Breast epithelium (tissue), 4 donors: ENCODE measurements at places on chromosomes 5 and 9. TPM values are rescaled to one million over a fixed set of nuclear protein-coding genes. Genes with fewer than 3 reads are reported as not detected.

Gene WDR70
- 29.6 TPM for total RNA-seq

Gene CCDC171
- total RNA-seq, result 4.8 TPM

Gene BHMT
- 0.98 TPM for total RNA-seq

Gene FBN2
- 7.5 TPM for total RNA-seq

Gene MTAP
- total RNA-seq, result 29.5 TPM

Gene ITK
- total RNA-seq, result 4.4 TPM

Gene SPINK6
- total RNA-seq, result not detected

Gene TSLP
- 0.44 TPM for total RNA-seq

Gene SKP2
- 9.1 TPM for total RNA-seq

Gene GPR150
- total RNA-seq, result not detected

Gene FAM221B
- 0.15 TPM for total RNA-seq

Gene SIMC1
- 13.4 TPM for total RNA-seq

Gene EXD3
- total RNA-seq, result 7.7 TPM

Gene CD180
- 2.8 TPM for total RNA-seq
